ENCODE measurements at places on chromosomes 6 and 20. TPM values are rescaled to one million over a fixed set of nuclear protein-coding genes. Genes with fewer than 3 reads are reported as not detected.

CST4 gene
- not detected for total RNA-seq

SDCBP2 gene
- 1.9 TPM for total RNA-seq

TRMT11 gene
- 30.1 TPM for total RNA-seq

MYLK2 gene
- not detected for total RNA-seq

CYP24A1 gene
- not detected for total RNA-seq

CLPSL1 gene
- total RNA-seq: not detected

RAD21L1 gene
- total RNA-seq: 0.71 TPM

LRFN2 gene
- not detected for total RNA-seq

PPIL4 gene
- 19.7 TPM for total RNA-seq

HIVEP2 gene
- 34.9 TPM for total RNA-seq

MICB gene
- 14.9 TPM for total RNA-seq

BTN1A1 gene
- not detected for total RNA-seq

SPATA2 gene
- total RNA-seq: 15.0 TPM

MLIP gene
- not detected for total RNA-seq

KCNQ2 gene
- total RNA-seq: not detected

PTK6 gene
- total RNA-seq: 0.21 TPM

EYS gene
- not detected for total RNA-seq

L3MBTL3 gene
- total RNA-seq: 10.0 TPM

AKAP12 gene
- 0.79 TPM for total RNA-seq

BPIFB1 gene
- total RNA-seq: not detected

MAN1A1 gene
- 28.5 TPM for total RNA-seq

MMP24 gene
- total RNA-seq: not detected

OPN5 gene
- total RNA-seq: not detected

KATNA1 gene
- 17.0 TPM for total RNA-seq

CRIP3 gene
- total RNA-seq: not detected

MYCT1 gene
- total RNA-seq: not detected

RAET1L gene
- not detected for total RNA-seq

RGS19 gene
- 41.7 TPM for total RNA-seq

TMEM14A gene
- 9.7 TPM for total RNA-seq

BMP6 gene
- total RNA-seq: not detected

RRAGD gene
- total RNA-seq: 10.2 TPM

TAGAP gene
- total RNA-seq: 130 TPM

GSTA1 gene
- not detected for total RNA-seq

TMEM74B gene
- not detected for total RNA-seq

ESF1 gene
- total RNA-seq: 33.0 TPM

Measured in activated T-cell treated with anti-CD3 and anti-CD28 coated beads, Interleukin-2, amount 50 U/mL, for 4 hours (primary cell).